ENCODE measurements at places on chromosomes 1 and 21. TPM values are rescaled to one million over a fixed set of nuclear protein-coding genes. Genes with fewer than 3 reads are reported as not detected.

GRCh38 chr1:109814223-109814622 lies 50.5 kb upstream of the EPS8L3 start:
- DNase-seq = no peak

Gene TNN
- not detected for total RNA-seq

Gene SFN
- 7.0 TPM for total RNA-seq

- peak; percentile 77 for DNase-seq
Observed at GRCh38 chr1:204507317-204508105, 8.7 kb upstream of the MDM4 start.

DNA sequence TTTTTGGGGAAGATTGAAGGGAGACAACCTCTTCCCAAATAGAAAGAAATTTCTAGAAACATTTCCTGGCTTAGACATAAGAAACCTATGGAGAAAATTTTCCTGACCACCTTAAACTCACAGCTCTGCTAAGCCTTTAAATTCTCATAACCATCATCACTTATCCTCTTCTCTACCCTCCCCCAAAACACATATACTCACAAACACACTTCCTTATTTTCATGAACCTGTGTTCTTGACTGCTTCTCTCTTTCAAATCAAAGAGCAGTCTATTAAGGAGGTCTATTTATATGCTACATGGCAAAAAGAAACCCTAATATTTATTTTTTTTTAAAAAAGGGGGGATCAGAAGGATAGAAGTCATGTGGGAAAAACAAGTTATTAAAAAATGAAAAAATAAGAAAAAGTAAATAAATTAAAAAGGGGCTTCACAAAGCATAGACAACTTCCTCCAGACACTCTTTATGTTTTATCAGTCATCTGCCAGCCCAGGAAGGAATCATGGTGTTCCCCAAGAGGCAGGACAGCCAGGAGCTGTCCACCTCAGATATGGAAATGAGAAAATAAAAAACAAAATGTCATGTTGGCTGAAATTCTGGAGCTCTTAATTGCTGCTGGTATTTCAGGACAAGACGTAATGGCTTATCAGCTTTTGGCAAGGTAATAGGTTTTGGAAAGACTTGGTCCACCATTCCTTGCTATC lies 12.8 kb upstream of the RGS2 start:
- no peak for DNase-seq

Gene CREB3L4
- 11.2 TPM for total RNA-seq

DNA sequence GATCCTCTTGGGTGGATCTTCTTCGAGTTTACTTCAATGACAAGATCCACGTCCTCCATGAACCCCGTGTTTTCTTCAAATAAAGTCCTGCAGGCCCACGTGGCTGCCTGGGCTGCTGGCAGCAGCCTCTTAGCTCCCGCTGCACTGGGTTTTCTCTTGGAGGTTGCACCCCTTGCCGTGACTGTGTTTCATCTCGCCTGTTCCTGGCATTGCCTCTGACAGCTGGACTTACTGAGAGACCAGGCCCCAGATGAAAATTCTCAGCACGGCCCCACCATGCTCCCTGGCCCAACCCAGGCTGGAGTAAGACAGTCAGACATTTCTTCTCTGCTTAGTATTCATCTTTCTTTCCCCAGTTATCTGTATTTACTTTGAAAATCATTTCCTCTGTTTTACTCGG lies 274.8 kb upstream of the RUNX1 start:
- no peak for DNase-seq

- no peak for DNase-seq
Observed at GRCh38 chr1:60898987-60899386, 183.4 kb upstream of the NFIA start.

Gene LRRC71
- total RNA-seq = not detected

Gene AIM2
- total RNA-seq = 3.2 TPM

DNA sequence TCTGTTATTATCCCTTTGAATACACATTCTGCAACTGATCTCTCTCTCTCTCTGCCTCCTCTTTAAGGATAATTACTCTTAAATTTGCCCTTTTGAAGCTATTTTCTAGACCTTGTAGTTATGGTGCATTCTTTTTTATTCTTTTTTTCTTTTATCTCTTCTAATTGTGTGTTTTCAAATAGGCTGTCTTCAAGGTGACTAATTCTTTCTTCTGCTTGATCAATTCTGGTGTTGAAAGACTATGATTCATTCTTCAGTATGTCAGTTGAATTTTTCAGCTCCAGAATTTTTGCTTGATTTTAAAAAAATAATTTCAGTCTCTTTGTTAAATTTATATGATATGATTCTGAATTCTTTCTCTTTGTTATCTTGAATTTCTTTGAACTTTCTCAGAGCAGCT lies 95.6 kb upstream of the GPR52 start:
- no peak for DNase-seq

DNA sequence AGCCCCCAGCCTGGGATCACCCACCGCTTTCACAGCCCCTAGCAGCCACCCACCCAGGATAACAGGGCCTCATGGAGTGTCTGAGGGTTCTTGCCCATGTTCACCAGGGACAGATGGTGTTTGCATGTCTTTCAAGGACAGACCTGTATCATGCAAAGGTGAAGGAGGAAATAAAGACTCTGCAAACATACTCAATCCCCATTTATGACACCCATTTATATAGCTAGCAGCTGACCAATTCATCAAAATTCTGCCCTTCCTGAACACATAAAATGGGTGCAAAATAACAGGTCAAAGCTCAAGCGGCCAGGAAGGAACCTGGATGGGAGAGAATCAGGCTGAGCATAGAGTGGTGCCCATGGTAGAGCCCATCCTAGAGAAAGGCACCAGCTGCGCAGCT lies 32.8 kb upstream of the LYPD8 start:
- no peak for DNase-seq

DNA sequence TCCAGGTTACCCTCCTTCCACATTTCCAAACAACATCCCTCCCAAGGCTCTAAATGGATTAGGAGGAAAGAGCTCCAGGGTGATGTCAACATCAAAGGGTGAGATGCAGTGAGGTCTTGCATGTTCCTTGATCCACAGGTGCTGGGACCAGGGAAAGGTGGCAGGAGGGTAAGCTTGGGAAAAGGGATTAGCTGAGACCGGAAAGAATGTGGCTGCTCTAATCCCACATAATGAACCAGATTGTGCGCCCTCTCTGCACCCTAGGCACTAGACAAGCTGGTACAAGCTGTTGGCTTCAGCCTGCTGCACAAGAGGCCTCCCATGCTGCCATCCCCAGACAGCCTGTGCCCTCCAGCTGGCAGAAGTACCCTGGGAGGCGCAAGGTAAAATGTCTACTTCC lies 34.9 kb downstream of the PLXNA2 start:
- no peak for DNase-seq

Gene ORC1
- total RNA-seq = 34.4 TPM

- no peak for DNase-seq
Observed at GRCh38 chr1:218995091-218995665, 178.5 kb upstream of the LYPLAL1 start.

DNA sequence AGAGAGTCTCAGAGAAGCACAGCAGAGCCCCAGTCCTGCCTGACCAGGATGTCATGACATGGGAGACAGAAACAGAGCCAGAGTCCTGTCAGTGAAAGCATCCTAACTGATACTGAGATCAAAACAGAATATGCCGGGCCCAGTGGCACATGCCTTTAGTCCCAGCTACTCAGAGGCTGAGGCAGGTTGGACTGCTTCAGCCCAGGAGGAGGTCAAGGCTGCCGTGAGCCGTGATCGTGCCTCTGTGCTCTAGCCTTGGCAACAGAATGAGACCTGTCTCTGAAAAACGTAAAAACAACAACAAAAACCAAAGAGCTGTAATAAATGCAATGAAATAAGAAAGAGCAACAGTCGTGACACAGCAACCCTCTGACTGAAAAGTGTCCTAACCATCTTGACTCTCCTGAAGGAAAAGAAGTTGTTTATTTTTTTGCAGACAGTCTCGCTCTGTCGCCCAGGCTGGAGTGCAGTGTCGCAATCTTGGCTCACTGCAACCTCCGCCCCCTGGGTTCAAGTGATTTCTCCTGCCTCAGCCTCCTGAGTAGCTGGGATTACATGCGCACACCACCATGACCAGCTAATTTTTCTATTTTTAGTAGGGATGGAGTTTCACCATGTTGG lies 189.2 kb downstream of the SLC45A1 start:
- no peak for DNase-seq

GRCh38 chr1:9606948-9607347 lies 18.2 kb downstream of the TMEM201 start:
- no peak for DNase-seq

Gene CD1C
- not detected for total RNA-seq

DNA sequence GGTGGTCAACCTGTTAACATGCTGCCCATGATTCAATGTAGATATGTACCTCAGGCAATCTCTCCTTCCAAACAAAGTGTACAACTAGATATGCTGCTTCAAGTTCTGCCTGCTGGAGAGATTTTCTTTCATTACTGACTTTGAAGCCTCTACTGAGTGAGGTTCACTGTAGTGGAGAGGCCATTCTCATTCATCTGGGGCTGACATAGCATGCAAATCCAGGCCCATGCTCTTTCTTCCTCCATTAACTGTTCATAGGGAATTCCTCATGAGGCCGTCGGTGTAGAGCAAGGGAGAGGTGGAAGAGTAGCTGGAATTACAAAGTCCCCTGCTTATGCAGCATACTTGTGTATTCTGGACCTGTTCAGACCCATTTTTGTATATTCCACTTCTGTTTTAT lies 38.6 kb downstream of the VANGL2 start:
- no peak for DNase-seq

- DNase-seq = no peak
Observed at GRCh38 chr1:197312163-197312562, 44.1 kb downstream of the CRB1 start.

Gene ADAMTSL4
- 0.06 TPM for total RNA-seq

DNA sequence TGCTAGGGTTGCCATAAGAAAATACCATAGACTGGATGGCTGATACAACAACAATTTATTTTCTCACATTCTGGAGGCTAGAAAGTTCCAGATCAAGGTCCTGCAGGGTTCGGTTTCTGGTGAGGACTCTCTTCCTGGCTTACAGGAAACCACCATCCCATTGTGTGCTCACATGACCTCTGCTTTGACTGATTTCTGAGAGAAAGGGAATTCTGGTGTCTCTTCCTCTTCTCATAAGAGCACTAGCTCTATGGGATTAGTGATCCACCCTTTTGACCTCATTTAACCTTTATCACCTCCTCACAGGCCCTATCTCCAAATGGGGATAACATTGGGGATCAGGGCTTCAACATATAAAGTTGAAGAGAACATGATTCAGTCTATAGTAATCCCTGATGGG lies 47.5 kb downstream of the MRPL39 start:
- DNase-seq = no peak

Gene SYT2
- total RNA-seq = not detected

Gene HJV
- total RNA-seq = not detected

DNA sequence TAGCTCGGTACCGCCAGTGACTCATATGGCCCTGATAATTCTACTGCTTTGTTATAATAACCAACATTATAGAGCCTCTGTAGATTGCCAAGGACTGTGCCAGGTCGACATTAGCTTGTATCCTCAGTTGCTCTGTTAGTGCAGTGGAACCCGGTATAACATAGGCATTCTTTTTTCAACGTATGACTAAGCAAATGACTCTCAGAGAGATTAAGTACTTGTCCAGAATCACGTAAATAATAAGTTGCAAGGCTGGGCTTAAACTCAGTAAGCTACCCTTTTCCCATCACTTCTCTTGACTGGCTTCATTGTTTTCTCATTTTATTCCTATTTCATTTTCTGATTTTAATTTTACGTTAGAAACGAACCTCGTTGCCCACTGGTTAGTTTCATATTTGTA lies 85.1 kb downstream of the UBE4B start:
- DNase-seq = no peak

DNA sequence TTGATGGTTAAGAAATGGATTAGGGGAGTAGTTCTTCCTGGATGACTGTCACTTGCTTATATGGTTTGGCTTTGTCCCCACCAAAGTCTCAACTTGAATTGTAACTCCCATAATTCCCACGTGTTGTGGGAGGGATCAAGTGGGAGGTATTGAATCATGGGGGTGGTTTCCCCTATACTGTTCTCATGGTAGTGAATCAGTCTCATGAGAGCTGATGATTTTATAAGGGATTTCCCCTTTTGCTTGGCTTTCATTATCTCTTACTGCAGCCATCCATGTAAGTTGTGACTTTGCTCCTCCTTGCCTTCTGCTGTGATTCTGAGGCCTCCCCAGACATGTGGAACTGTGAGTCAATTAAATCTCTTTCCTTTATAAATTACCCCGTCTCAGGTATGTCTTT lies 1621.1 kb downstream of the MRPL39 start:
- no peak for DNase-seq

Data from HT1080 (cell line).